ENCODE measurements at places on chromosomes 7 and 10. TPM values are rescaled to one million over a fixed set of nuclear protein-coding genes. Genes with fewer than 3 reads are reported as not detected.

The MEST gene
- 97.6 TPM for total RNA-seq

The ADAM22 gene
- 0.86 TPM for total RNA-seq

The ZNF277 gene
- 22.0 TPM for total RNA-seq

The NODAL gene
- total RNA-seq, result not detected

The PPP2R2D gene
- total RNA-seq, result 24.9 TPM

The ARL3 gene
- 5.4 TPM for total RNA-seq

The AKR1B15 gene
- 0.22 TPM for total RNA-seq

The TMEM229A gene
- total RNA-seq, result not detected

The CDK14 gene
- 16.2 TPM for total RNA-seq

The SYNPO2L gene
- total RNA-seq, result 0.43 TPM

The SLC13A1 gene
- not detected for total RNA-seq

The SPDYE9 gene
- total RNA-seq, result not detected

The MRC1 gene
- under 0.01 TPM for total RNA-seq

The OR2A12 gene
- total RNA-seq, result not detected

The KAZALD1 gene
- total RNA-seq, result 12.2 TPM

Measured in placental pericyte (primary cell).